ENCODE measurements at places on chromosomes 4 and X.
A peak's percentile ranks its signal among the peaks of the same experiment; 100 is the strongest.

DNA sequence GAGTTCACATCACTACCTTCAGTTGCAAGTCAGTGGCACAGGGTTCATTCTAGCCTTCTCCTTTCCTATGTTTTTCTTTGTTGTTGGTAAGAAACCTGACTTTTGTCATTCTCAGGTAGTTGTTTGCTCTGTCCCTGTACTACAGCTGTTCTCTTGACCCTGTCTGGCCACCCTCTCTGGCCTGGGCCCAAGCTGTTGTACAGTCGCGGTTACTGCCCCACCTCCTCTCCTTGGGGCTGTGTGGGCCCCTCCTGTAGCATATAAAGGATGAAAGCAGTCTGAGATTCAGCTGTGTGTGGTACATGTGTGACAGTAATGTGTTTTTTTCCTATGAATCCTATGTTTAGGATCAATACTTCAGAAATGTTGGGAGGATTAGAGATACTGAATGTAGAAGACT, 12.5 kb downstream of the MOB1B start:
- DNase-seq = no peak

- no peak for DNase-seq
These were observed 936.6 kb upstream of the EPHA5 start for GRCh38 chr4:66606908-66607307.

GRCh38 chr4:139801895-139802294, 136.3 kb downstream of the MGST2 start:
- DNase-seq = no peak

GRCh38 chr4:72286910-72287309, 255.1 kb downstream of the NPFFR2 start:
- peak; percentile 4 for DNase-seq

- DNase-seq = no peak
These were observed 901.5 kb downstream of the ARAP2 start for GRCh38 chr4:35342833-35343232.

DNA sequence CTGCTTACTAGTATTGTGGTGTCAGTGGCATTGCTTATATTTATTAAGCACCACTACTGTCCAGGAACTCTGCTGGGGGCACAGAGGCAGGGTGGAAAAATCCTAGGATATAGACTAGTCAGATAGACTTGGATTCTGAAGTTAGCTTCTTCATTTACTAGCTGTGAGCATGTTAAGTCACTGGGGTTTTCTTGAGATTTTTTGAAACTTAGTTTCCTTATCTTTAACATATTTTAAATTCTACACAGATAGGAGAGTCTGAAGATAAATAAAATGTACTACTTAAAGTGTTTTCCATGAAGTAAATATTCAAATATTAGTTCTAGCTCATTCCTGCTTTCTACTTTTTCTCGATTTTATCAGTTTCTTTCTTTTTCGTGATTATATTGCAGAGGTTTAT, 196.9 kb upstream of the GRID2 start:
- no peak for DNase-seq

GRCh38 chrX:48956728-48957414, 536 bp downstream of the OTUD5 start:
- DNase-seq = no peak

GRCh38 chr4:121408-122084, 2.8 kb upstream of the ZNF718 start:
- DNase-seq = no peak

DNA sequence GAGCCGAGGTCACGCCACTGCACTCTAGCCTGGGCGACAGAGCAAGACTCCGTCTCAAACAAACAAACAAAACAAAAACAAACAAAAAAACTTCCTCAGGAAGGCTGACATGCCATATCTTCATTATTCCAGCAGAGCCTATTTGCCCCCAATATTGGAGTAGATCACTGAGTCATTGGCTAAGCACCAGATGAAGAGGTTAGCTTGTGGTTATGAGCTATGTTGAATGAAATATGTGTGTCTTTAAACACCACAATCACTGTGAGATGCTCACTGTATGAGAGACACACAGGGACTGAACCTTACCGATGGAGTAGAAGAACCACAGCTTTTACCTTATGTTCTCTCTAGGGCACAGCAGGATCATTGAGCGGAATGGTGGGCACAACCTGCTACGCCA, 122.1 kb upstream of the EOLA2 start:
- no peak for DNase-seq

- DNase-seq = no peak
These were observed 87.0 kb downstream of the PAK3 start for GRCh38 chrX:111182997-111183396.

DNA sequence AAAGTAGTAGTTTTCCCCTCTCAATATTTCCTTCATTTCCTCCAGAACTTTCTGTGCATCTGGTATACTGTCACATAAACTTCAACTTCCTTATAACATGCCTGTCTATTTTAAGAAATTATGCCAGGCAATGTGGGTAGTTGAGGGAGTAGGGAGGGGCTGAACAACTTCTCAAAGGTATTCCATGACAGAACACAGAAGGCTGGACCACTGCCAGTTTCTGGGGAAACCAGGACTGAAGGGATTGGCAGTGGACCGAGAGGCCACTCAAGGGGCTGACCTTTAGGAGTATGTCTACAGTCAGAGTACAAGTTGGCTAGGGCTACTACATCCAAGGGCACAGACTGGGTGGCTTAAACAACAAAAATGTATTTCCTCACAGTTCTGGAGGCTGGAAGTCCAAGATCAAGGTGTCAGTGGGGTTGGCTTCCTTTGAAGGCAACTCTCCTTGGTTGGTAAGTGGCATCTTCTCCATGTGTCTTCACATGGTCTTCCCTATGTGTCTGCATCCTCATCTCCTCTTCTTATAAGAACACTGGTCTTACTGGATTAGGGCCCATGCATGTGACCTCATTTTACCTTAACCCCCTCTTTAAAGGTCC, 6.9 kb downstream of the SH3RF1 start:
- DNase-seq = no peak

- no peak for DNase-seq
These were observed 34.3 kb upstream of the CPEB2 start for GRCh38 chr4:14967982-14968381.

DNA sequence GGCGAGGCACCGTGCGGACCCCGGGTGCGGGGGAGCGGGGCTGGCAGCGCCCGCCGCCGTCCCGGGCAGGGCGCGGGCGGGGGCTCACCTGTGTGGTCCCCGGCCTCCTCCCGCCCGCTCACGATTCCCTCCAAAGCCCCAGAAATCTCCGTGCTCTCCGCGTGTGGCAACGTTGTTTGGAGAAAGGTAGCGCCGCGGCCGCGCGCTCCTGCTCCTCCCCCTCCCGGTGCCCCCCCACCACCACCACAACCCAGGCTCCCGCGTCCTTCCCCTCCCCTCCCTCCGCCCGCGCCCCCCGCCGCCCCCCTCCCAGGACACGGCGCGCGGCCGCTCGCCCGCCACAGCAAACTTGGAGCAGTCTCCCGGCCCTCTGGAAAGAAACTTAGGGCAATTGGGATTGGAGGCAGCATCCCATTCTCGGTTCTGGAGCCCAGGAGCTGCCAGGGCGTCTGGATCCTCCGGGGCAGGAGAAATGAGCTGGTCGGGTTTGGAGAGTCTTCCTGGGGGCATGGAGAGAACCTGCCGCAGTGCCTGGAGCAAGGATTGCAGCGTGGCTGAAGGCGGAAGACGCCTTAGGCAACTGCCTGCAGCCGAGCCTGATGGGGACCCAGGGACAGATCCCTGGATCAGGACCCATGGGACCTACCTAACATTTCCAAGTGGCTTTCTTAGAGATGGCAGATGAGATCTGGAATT, 855 bp downstream of the KLF3 start:
- DNase-seq = peak; percentile 80

- DNase-seq = no peak
These were observed 75.4 kb upstream of the SCOC start for GRCh38 chr4:140298001-140298400.

DNA sequence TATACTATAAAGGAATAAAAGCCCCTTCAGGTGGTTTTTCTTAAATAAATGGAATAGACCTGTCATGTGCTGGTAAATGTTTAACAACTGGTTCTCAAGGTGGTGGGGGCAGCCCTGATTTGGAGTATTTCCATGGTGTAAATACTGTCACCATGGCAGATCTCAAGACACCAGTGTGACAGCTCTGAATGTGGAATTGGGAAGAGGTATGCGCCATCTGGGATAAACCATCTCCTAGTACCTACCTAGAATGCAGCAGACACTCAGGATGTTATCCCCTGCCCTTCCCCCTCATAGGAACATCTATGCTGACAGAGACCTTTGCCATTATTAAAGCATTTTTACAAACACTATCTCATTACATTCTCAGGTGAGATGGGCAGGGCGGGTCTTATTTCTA, 26.4 kb upstream of the TMSB4X start:
- no peak for DNase-seq

- DNase-seq = no peak
These were observed 10.6 kb upstream of the XKRX start for GRCh38 chrX:100939333-100939732.

GRCh38 chrX:41265615-41266014, 68.3 kb upstream of the DDX3X start:
- no peak for DNase-seq

DNA sequence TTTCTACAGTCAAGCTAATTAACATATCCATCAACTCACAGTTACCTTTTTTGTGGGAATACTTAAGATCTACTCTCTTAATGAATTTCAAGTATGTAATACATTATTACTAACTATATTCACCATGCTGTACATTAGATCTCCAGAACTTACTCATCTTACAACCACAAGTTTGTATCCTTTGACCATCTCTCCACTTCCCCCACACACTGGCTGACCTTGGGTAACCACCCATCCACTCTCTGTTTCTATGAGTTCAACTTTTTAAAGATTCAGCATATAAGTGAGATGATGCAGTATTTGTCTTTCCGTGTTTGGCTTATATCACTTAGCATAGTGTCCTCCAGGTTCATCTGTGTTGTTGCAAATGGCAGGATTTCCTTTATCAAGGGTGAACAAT, 30.5 kb upstream of the MAGED1 start:
- no peak for DNase-seq

DNA sequence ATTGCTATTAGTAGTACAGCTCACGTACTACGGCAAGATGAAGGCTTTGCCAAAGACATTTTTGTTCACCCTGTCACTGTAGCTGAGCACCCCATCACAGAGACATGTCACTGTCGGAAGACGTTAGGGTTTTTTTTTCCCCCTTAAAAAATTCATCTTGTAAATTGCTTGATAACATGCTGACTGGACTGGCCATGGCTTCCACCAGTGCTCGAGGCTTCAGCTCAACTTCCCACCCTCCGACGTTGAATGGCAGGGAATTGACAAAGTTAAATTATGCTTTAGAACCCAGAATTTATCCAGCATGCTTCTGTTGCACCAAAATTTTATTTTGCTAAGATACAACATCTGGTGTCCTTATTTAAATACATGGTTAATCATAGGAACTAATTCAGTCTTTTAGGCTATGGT, 707 bp upstream of the OTUD4 start:
- DNase-seq = no peak

DNA sequence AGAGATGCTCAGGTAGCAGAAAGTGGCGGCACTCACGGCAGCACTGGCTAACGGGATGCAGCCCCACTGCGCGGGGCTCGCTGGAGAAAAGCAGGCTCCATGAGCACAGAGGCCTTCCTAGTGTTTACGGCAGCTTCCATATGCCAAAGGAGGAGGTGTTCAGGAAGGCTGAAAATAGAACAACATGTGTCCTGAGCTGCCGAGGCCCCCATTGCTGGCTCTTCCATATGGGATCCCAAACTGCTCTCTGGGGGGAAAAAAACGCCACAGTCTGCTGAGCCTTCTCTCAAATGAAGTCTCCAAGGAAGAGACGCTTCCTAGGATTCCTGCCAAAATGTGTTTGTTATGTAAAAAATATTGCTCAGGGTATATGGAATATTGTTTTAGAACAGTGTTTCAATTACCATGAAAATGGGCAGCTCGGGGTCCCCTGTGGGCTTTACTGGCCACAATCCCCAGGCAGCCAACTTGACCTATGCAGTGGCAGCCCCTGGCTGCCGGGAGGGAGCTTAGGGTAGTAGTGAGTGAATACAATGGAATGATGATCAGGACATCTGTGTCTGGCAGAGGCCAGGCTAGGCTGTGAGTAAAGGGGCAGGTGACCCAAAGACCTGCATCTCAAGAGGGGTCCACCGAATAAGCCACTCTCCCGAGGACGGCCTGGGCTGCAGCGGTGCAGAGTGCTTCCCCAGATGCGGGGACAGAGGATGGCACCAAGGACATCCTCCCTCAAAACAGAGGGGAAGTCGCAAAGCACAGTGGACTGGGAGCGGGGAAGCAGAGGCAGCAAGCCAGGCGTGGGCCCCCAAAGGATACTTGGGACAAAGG, 170.1 kb downstream of the AFAP1 start:
- DNase-seq = no peak

- no peak for DNase-seq
These were observed 45.0 kb downstream of the PIR start for GRCh38 chrX:15448010-15448639.

GRCh38 chr4:38409852-38410251, 254.1 kb upstream of the KLF3 start:
- DNase-seq = no peak

DNA sequence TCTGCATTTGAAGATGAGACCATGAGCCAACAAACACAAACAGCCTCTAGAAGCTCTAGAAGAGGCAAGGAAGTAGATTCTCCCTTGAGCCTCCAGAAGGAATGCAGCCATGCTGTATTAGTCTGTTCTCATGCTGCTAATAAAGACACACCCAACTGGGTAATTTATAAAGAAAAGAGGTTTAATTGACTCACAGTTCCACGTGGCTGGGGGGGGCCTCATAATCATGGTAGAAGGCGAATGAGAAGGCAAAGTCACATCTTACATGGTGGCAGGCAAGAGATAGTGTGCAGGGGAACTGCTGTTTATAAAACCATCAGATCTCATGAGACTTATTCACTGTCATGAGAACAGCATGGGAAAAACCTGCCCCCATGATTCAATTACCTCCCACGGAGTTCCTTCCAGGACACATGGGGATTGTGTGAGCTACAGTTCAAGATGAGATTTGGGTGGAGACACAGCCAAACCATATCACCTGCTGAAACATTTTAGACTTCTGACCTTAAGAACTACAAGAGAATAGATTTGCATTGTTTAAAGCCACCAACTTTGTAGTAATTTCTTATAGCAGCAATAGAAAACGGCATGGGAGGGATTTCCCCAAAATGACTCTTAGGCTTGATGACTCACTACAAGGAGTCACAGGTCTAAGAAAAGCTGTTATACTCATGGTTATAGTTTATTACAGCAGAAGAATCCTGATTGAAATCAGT, 284.4 kb upstream of the SFRP2 start:
- DNase-seq = no peak

DNA sequence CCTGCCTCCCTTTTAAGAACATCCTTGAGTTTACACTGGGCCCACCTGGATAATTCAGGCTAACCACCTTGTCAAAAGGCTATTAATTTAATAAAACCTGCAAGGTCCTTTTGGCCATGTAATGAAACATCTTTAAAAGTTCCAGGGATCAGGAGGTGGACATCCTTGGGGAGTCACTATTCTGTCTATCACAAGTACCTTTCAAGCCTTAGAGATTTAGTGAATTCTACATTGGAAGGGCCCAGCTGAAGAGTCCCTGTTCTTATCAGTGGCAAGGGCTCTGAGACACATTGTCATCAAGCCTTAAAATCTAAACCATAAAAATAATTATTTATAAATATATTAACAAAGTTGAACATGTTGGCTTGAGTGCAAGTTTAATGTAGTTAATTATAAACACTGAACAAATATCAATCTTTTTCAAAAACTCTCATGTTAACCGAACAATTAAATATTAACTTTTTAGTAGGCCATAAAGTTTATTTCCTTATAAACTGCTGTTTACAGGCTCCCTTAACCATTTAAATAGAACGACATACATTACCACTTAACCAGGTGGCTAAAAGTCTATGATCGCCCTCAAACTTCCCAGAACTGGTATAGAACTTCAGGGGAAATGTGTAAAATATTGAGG, 104.4 kb upstream of the CBR4 start:
- DNase-seq = peak; percentile 59

- DNase-seq = no peak
These were observed 101.4 kb downstream of the FNIP2 start for GRCh38 chr4:158870282-158870625.

All from HT-29 (cell line).